ENCODE measurements at places on chromosomes 7 and 10.

DNA sequence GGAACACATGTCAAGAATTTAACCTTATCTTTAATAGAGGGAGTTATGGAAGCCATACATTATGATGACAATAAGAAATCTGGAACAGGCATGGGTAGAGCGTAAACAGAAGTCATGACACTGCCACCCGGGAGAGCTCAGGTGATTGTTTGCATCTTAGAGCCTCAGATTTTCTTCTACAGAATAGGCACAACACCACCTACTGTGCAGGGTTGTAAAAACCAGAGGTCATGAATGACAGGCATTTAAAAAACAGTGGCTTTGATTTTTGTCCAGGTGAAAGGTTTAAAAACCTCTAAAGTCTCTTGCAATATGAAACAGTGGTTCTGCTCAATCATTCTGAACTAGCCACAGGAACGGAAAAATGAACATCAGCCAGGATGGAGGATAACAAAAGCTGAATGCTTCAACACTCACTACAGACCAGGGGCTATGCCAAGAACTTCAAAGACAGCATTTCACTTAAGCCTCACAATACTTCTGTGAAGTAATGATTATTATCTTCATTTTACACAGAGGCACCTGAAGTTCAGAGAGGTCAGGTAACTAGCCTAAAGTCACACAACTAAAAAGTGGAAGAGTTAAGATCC, 123.8 kb downstream of the SLC25A13 start:
- no peak for DNase-seq

- no peak for DNase-seq
Measured at GRCh38 chr7:39810710-39811109, 139.3 kb upstream of the CDK13 start.

- no peak for DNase-seq
Measured at GRCh38 chr7:24381894-24382505, 98.0 kb downstream of the NPY start.

- DNase-seq, result no peak
Measured at GRCh38 chr7:29976673-29977415, 12.8 kb downstream of the SCRN1 start.

DNA sequence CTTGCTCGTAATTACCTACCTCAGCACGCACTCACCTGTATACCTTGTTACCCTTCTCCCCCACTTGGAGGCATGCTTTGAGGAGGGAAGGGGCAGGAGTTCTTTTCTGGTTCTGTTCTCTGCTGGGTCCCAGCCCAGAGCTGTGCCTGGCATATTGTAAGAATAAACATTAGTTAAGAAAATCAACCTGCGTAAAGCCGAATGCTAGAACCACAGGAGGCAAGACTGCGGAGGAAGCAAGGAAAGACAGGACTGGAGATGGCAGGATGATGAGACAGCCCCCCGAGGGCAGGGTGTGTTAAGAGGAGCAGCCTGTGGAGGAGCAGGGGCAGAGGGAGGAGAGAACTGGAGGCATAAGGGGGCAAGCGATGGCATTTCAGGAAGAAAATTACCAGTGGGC, 9.5 kb downstream of the C10orf53 start:
- no peak for DNase-seq

DNA sequence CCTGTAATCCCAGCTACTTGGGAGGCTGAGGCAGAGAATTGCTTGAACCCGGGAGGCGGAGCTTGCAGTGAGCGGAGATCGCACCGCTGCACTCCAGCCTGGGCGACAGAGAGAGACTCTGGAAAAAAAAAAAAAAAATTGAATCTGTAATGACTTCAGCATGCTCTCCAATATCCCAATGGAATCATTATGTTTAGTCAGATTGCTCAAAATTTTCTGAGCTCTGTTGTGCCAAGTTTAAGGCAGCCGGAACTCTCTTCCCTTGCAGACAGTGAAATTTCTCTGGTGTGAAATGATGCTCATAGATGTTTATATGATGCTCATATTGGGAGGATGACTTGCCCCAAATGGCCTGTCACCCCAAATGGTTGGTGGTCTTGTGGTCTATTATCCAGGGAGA, 180.9 kb downstream of the CTTNBP2 start:
- no peak for DNase-seq

GRCh38 chr7:96004578-96004977, 232.2 kb downstream of the DYNC1I1 start:
- no peak for DNase-seq

DNA sequence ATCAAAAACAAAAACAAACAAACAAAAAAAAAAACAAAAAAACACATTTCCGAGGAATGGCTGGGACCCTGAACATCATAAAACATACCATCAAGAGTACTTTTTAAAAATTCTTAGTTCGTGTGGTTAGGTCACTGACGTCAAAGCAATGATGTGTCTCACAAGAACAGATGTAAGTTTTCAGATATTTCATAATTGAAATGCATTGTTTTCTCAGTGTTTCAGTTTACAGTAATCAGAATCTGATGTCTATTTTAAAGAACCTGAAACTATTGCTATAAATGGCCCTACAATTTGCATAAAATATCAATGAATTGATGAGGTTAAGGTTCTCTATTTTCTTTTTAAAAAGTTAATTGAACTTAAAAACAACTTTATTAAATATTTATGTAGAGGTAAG, 103.7 kb upstream of the HGF start:
- no peak for DNase-seq

DNA sequence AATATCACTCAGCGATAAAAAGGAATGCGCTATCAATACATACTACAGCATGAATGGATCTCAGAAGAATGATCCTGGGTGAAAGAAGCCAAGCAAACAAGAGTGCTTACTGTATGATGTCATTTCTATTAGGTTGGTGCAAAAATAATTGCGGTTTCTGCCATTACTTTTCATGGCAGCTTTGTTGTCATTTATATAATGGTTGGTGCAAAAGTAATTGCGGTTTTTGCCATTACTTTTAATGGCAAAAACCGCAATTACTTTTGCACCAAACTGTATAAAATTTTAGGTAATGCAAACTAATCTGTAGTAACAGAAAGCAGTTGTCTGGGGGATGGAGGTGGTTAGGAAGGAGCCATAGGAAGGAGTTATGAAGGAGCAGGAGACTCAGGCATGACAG, 318.3 kb upstream of the ZMIZ1 start:
- DNase-seq, result no peak

GRCh38 chr7:1560620-1561031, 4.6 kb upstream of the TMEM184A start:
- no peak for DNase-seq

DNA sequence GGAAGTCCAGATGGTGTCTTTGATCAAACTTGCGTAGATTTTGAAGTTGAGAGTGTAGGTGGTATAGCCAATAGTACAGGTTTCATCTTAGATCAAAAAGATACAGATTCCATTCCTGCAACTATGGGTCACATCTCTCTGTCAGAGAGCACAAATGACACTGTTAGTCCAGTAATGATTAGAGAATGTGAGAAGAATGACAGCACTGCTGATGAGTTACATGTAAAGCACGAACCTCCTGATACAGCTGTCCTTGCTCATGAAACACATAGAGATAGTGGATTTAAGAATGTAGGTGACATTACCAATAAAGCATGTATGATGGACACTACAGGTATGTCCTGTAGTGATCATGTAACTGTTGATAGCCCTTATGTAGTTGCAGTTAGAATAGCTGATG, 59.1 kb downstream of the LOXL4 start:
- no peak for DNase-seq

DNA sequence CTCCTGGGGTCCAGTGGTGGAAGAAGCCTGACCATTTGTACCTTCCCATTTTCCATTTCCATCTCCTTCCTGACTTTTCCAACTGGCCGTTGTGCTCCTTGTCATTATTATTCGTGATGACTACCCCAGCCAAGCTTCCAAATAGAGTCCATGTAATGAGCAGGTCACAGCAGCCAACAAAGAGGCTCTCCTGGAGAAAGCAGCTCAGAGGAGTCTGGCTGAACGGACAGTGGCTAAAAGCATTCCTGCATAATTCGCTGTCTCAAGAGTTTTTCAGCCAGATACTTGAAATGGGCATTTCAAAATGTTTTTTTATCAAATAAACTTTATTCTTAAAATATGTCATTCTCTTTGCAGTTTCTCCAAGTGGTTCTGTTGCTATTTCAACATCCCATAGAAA, 458.6 kb downstream of the INHBA start:
- no peak for DNase-seq

DNA sequence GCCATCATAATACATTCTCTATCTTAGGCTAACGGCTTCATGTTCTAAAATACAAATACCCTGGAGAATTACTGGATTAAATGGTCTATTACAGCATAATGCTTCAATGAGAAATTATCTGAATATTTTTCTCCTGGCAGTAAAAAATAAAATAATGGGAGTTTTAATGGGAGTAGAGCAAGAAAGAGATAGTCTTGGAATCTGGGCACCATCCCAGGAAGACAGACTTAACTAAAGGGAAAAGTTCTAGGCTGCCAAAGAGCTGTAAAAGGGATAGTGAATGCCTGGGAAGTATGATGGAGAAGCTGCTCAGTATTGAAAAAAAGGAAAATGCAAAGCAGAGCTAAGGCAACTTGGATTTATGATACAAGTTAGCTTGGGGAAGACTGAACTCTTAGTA, 12.1 kb upstream of the SYPL1 start:
- DNase-seq, result no peak

DNA sequence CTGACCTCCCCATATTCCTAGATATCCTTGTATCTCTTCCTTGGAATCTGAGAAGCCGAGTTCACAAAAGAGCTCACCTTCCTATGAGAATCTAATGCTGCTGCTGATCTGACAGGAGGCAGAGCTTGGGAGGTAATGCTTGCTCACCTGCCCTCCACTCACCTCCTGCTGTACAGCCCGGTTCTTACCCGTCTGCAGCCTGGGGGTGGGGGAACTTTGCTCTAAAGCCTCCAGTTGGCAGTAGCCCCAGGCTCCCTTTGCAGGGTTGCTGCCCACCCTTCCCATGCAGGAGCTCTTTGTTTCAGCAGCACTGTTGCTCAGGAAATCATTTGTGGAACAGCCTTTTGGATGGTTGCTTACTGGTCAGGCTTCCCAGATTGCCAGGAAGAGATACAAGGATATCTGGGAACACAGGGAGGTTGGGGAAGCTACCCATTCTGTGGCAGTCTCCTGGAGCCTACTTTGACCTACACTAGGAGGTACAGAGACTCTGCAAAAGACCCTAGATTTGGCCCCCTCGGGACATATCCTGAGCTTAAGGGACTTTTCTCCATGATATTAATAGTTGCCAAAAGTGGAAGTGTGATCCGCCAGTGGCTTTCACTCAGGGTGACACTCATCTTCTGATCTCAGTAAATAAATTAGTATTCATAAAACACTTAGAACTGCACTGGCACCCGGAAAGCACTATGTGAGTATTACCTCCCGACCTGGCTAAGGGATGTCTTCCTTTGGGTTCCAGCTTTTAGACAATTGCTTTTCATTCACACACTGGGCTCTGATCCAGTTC, 363.7 kb upstream of the PODXL start:
- no peak for DNase-seq

GRCh38 chr10:28171468-28172222, 131.2 kb downstream of the MPP7 start:
- DNase-seq, result no peak

DNA sequence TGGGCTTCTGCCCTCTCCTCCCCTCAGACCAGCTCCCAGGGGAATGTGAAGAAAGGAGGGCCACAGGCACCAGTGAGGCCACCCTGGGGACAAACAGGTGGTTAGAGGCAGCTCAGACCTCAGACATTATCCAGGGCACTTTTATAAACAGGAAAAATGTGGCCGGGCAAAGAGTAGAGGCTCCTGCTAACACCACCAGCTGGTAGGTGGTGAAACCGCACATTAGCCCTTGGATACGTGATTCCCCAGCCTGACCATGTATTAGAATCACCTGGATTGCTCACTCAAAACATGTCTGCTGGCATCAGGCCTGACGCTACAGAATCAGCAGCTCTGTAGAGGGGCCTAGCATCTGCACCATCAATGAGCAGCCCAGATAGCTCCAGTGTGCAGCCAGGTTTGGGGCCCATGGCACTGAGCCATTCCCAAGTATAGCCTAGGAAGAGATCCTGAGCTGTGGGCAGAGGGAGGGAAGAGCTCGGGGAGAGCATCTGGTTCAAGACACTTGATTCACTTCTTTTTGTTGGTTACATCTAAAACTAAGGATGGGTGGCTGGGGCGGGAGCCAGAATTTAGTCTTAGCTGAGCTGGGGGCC, 37.1 kb downstream of the GPR26 start:
- no peak for DNase-seq

- no peak for DNase-seq
Measured at GRCh38 chr10:122853665-122854313, 8.1 kb upstream of the CUZD1 start.

- DNase-seq, result no peak
Measured at GRCh38 chr10:85177767-85178166, 849.4 kb downstream of the CCSER2 start.

- no peak for DNase-seq
Measured at GRCh38 chr7:82012453-82012852, 242.6 kb upstream of the HGF start.

DNA sequence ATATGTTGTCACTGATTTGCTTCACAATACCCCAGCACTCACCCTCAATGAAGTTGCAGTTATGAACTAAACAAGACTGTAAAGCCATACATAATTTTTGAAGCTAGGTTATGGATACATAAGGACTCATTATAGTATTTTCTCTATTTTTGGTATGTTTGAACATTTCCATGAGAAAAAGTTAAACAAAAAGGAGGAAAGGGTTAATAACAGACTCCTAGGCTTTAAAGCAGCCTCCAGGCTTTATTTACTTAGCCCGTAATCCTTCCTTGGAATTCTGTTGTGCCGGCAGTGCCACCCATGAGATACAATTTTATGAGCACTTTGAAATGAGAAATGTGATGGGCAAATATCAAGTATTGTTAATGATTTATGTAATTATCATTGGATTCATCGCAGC, 2.1 kb upstream of the DENND11 start:
- no peak for DNase-seq

GRCh38 chr7:43646603-43647338, 63.9 kb downstream of the STK17A start:
- no peak for DNase-seq

- DNase-seq, result no peak
Measured at GRCh38 chr7:92498557-92498956, 20.8 kb upstream of the ERVW-1 start.

DNA sequence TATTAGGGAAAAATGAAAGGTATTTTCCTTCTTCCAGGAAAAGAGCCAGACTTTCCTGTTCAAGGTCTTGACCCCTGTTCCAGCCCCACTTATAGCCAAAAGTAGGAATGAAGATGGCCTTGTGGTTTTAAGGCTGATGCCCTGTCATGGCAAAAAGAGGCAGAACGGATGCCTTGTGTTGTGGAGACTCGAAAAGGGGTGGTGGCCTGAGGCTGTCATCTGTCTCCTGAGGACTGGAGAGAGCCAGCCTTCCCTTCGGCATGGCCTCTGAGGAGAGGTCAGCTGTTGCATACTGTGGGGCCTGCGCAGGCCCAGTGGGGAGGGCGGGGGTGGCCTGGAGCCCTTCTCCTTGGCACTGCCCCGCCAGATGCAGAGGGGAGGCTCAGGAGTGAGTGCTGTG, 166.0 kb upstream of the EEPD1 start:
- no peak for DNase-seq

GRCh38 chr7:26390016-26390415, 98.4 kb downstream of the SNX10 start:
- no peak for DNase-seq
